Tibial nerve (tissue), 4 donors: ENCODE measurements at places on chromosomes 5 and 9. TPM values are rescaled to one million over a fixed set of nuclear protein-coding genes. Genes with fewer than 3 reads are reported as not detected.

CENPK gene
- total RNA-seq: 2.8 TPM

TYRP1 gene
- not detected for total RNA-seq

- no peak for DNase-seq
These were observed 117.6 kb upstream of the HAND1 start for GRCh38 chr5:154595662-154596061.

DNA sequence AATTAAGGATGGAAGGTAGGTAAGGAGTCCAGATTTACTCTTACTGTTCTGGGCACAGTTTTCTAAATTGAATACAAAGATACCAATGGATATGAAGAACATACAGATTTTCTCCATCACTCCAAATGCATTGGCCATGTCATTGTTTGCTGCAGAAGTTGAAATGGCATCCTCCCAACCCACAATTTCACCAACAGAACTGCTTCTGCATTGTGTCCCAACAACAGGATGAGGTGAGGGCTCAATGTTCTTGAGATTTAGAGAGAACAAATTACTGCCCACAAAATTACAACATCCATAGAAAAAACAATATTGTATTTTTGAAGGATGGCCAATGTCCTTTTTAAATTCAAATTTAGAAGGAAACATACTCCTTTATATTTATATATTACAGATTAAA lies 88.9 kb downstream of the NUDT12 start:
- DNase-seq: no peak

DNA sequence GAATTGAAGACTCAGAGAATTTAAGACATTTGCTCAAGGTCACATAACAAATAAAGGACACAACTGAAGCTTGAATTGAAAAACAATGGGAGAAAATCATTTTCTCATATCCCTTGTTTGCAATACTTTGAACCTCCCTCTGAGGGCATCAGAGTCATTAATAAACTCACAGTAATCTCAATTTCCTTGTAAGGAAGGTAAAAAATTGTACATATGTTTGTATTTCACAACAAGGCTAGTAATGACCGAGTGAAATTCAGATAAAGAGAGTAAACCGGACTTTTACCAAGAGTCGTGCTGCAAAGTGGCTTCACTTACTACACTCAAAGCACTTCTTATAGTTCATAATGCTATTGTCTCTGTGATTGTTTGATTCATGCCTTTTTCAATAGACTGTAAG lies 665.0 kb downstream of the NR2F1-AS1 start:
- DNase-seq: no peak

- DNase-seq: no peak
These were observed 25.0 kb downstream of the CSF2 start for GRCh38 chr5:132098621-132099020.

- no peak for DNase-seq
These were observed 47.1 kb upstream of the COL15A1 start for GRCh38 chr9:98896632-98897031.

GRCh38 chr5:169650701-169651331 lies 13.7 kb downstream of the DOCK2 start:
- DNase-seq: no peak
